ENCODE measurements at places on chromosomes 12 and 14. TPM values are rescaled to one million over a fixed set of nuclear protein-coding genes. Genes with fewer than 3 reads are reported as not detected.

The REP15 gene
- 4.4 TPM for total RNA-seq

The LRP1-AS gene
- total RNA-seq = not detected

GRCh38 chr14:100915560-100915959, 12.0 kb upstream of the RTL1 start:
- no peak for DNase-seq
- no peaks in the 10 kb centered on the region for H3K27me3 ChIP-seq
- H3K27ac ChIP-seq = no peak overlapping the region
- no peak overlapping the region for H3K4me3 ChIP-seq

The SLC35F4 gene
- not detected for total RNA-seq

The CLEC4C gene
- not detected for total RNA-seq

The NPFF gene
- not detected for total RNA-seq

DNA sequence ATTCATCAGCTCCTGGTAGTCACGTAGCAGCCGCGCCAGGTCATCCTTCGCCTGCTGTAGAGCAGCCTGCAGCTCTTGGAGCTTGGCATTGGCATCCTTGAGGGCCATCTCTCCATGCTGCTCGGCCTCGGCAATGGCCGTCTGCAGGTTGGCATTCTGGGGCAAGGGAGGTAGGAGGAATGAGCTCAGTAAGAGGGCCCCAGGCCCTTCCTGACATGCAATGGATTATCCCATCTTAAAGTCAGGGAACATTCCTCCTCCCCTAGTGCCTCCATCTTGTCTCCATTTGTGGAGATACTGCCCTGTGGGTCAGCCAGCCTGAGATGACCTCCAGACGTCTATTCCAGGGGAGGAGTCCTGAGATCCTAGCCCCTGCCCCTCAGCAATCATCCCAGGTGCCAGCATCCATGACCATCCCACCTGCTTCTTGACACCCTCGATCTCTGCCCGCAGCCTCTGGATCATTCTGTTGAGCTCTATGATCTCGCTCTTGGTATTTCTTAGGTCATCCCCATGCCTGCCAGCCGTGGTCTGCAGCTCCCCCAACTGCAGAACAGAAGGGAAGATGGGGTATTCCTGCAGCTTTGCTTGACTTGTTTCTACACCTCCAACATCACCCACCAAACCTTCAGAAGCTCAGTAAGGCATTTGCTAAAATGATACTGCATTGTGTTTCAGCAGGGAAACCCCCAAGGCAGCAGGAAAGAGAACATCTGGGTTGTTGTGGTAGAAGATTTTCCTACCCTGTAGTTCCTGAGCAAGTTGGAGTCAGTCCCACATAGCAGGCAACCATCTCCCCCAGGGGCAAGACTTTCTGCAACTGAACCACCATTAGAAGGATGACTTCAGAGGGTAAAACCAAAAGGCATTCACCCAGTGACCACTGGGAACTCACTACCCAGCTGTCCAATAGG, 4.4 kb downstream of the KRT3 start:
- H3K27ac ChIP-seq = no peak overlapping the region
- peaks cover 24% of the 10 kb centered on the region for H3K27me3 ChIP-seq
- no peaks in the 10 kb centered on the region for H3K36me3 ChIP-seq
- no peak for DNase-seq

The PLEKHG7 gene
- total RNA-seq = 0.91 TPM

The DUSP16 gene
- total RNA-seq = 44.2 TPM

The CLEC2A gene
- not detected for total RNA-seq

- H3K4me3 ChIP-seq = no peak overlapping the region
- no peaks in the 10 kb centered on the region for H3K27me3 ChIP-seq
- DNase-seq = no peak
- peaks cover 15% of the 10 kb centered on the region for H3K36me3 ChIP-seq
These were observed 38.0 kb downstream of the DICER1 start for GRCh38 chr14:95119336-95119735.

DNA sequence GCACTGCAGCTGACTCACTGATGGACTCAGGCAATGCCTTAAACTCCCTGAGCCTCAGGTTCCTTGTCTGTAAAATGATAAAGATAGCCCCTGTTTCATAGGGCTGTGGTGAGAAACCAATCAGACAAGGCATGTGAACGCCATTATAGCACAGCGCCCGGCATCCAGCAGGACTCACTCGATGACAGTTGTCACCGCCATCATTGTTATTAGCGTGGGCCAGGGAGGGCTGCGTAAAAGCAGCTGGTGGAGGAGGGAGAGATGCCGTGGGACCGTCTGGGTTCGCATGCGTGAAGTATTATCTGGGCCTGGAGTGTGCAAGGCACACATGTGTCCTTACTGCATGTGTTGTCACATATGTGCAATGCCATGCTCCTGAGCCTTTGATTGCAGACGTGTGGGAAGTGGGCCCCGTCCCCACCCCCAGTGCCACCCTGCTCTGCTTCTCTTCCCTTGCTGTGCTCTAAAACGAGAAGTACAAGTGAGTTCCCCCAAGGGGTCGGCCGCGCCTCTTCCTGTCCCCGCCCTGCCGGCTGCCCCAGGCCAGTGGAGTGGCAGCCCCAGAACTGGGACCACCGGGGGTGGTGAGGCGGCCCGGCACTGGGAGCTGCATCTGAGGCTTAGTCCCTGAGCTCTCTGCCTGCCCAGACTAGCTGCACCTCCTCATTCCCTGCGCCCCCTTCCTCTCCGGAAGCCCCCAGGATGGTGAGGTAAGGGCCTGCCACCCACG, at the start of gene PTPN6:
Gene PTPN6 (plus strand): TSS at position 546 of the 730 bp plus-strand sequence. CDS start 157 bp downstream, at position 703.
- DNase-seq = peak; percentile 92
- H3K27ac ChIP-seq = peak within 1 kb of the TSS; percentile 92
- peaks cover 9% of the 10 kb centered on the region for H3K36me3 ChIP-seq
- H3K4me3 ChIP-seq = peak within 1 kb of the TSS; percentile 43

The FGF23 gene
- total RNA-seq = not detected

GRCh38 chr12:71730936-71731335, 23.7 kb upstream of the RAB21 start:
- H3K27me3 ChIP-seq = no peaks in the 10 kb centered on the region
- DNase-seq = no peak
- H3K4me1 ChIP-seq = no peaks in the 10 kb centered on the region
- H3K27ac ChIP-seq = no peak overlapping the region
- H3K36me3 ChIP-seq = no peaks in the 10 kb centered on the region
- H3K4me3 ChIP-seq = no peak overlapping the region

- no peak overlapping the region for H3K27ac ChIP-seq
- no peaks in the 10 kb centered on the region for H3K27me3 ChIP-seq
These were observed 4.5 kb upstream of the HECTD4 start for GRCh38 chr12:112386726-112387125.

GRCh38 chr14:32897698-32898064, 41.0 kb upstream of the NPAS3 start:
- H3K27ac ChIP-seq = peak overlapping the region; percentile 52
- H3K4me1 ChIP-seq = no peaks in the 10 kb centered on the region
- peak overlapping the region; percentile 49 for H3K4me3 ChIP-seq
- no peak for DNase-seq
- H3K36me3 ChIP-seq = no peaks in the 10 kb centered on the region

- H3K27me3 ChIP-seq = no peaks in the 10 kb centered on the region
- H3K4me3 ChIP-seq = no peak overlapping the region
- H3K4me1 ChIP-seq = peaks cover 5% of the 10 kb centered on the region
- no peak for DNase-seq
- no peaks in the 10 kb centered on the region for H3K36me3 ChIP-seq
These were observed 214.9 kb downstream of the ADAMTS20 start for GRCh38 chr12:43336962-43337555.

GRCh38 chr12:72077111-72077820, 138.6 kb downstream of the TPH2 start:
- H3K36me3 ChIP-seq = no peaks in the 10 kb centered on the region
- no peak for DNase-seq
- H3K27me3 ChIP-seq = no peaks in the 10 kb centered on the region
- no peaks in the 10 kb centered on the region for H3K4me1 ChIP-seq

- H3K27ac ChIP-seq = no peak overlapping the region
- no peaks in the 10 kb centered on the region for H3K27me3 ChIP-seq
- no peak for DNase-seq
- no peak overlapping the region for H3K4me3 ChIP-seq
- H3K4me1 ChIP-seq = no peaks in the 10 kb centered on the region
- no peaks in the 10 kb centered on the region for H3K36me3 ChIP-seq
These were observed 33.5 kb downstream of the A2ML1 start for GRCh38 chr12:8855891-8856290.

The NANOG gene
- 0.37 TPM for total RNA-seq

DNA sequence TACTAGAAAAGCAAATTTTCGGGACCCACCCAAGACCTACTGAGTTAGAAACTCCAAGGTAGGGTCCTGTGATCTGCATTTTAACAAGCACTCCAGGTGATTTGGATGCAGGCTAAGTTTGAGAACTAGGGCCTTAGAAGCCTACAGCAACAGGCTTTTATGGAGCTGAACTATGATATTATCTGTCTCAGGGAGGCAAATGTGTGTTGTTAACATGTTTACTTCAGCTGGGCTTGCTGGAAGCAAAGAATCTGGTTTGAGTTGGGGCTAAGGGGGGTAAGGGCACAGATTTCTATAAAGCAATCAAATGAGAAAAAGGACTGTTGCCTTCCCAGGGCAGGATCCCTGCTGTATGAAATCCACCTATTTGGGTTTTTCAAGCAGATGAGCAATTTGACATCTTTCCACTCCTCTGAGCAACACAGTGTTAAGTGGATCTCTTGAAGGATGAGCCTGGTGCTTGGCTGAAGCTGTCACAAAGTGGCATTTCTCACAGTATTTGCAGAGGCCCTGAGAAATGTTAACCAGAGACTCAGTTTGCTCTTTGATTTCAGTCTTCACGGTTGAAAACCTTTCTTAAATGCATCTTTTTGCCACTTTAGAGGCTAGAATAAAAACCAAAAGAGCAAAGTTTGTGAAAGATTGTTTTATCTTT, 36.2 kb upstream of the SOCS2 start:
- H3K4me3 ChIP-seq = no peak overlapping the region
- no peaks in the 10 kb centered on the region for H3K27me3 ChIP-seq
- H3K27ac ChIP-seq = no peak overlapping the region
- H3K4me1 ChIP-seq = no peaks in the 10 kb centered on the region
- no peak for DNase-seq

The RIPK3 gene
- 37.4 TPM for total RNA-seq

DNA sequence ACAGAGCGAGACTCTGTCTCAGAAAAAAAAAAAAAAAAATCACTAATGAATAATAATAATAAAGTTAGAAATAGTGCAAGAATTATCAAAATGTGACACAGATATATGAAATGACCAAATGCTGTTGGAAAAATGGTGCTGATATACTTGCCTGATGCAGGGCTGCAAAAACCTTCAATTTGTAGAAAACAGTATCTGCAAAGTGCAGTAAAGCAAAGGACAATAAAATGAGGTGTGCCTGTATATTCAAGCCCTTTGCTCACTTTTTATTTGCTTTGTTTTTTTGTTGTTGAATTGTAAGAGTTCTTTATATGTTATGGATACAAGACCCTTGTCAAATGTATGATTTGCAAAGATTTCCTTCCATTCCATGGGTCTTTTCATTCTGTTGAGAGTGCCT, 9.0 kb upstream of the PAPOLA start:
- no peak overlapping the region for H3K4me3 ChIP-seq
- no peaks in the 10 kb centered on the region for H3K4me1 ChIP-seq
- H3K27ac ChIP-seq = no peak overlapping the region
- DNase-seq = no peak
- H3K36me3 ChIP-seq = no peaks in the 10 kb centered on the region

- no peak for DNase-seq
- H3K4me3 ChIP-seq = no peak overlapping the region
- H3K27ac ChIP-seq = no peak overlapping the region
- peaks cover 9% of the 10 kb centered on the region for H3K4me1 ChIP-seq
- no peaks in the 10 kb centered on the region for H3K27me3 ChIP-seq
These were observed 12.1 kb downstream of the SIRT4 start for GRCh38 chr12:120314220-120314619.

DNA sequence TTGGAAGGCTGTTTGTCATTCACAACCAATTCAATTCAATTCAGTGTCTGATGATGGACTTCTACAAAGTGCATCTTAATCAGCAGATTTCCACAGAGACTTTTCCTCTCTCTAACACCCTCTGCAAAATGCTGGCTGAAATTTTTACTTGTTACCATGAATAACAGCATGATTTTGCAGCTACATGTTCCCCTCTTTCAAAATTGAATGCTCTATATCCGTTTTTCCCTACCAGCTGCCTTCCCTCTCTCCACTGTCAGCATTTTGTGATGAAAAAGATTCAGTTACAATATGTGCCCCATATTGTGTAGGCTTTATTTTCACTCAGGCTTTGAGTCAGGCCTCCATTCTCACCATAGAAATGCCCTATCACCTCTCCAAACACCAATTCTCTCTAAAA, 334.6 kb downstream of the SYT1 start:
- H3K4me1 ChIP-seq = no peaks in the 10 kb centered on the region
- no peaks in the 10 kb centered on the region for H3K27me3 ChIP-seq
- no peak overlapping the region for H3K27ac ChIP-seq
- no peak for DNase-seq
- no peak overlapping the region for H3K4me3 ChIP-seq
- no peaks in the 10 kb centered on the region for H3K36me3 ChIP-seq

The SAMD15 gene
- 2.1 TPM for total RNA-seq

The PTPN6 gene
- total RNA-seq = 215 TPM

- H3K27me3 ChIP-seq = no peaks in the 10 kb centered on the region
- no peak overlapping the region for H3K27ac ChIP-seq
- no peaks in the 10 kb centered on the region for H3K36me3 ChIP-seq
These were observed 146.4 kb downstream of the ANO6 start for GRCh38 chr12:45362291-45362690.

DNA sequence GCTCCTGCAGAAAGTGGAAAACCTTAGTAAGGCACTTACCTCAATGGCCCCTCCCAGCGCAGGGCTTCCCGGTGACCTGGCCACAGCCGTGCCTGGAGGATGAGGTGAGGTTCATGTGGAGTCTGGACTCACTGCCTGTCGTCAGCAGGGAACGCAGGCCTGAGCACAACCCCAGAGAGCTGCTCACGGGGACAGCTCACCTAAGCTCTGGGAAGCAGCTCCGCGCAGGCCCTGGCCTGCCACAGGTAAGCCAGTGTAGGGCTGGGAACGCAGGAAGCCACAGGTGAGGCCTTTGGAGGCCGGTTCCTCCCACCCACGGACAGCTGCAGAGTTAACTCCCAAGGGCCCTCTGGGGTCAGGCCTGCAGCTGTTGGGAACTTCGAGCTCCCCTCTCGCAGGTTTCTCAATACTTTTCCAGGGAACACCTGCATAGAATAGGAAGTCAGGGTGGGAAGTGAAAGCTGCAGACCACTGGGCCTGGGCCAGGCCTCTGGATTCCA, 32.7 kb downstream of the ANAPC7 start:
- no peak overlapping the region for H3K4me3 ChIP-seq
- H3K27ac ChIP-seq = no peak overlapping the region
- H3K4me1 ChIP-seq = peaks cover 9% of the 10 kb centered on the region
- H3K36me3 ChIP-seq = peaks cover 34% of the 10 kb centered on the region

The CLEC1A gene
- total RNA-seq = 9.4 TPM

The AHNAK2 gene
- 48.0 TPM for total RNA-seq

- DNase-seq = no peak
- H3K4me1 ChIP-seq = no peaks in the 10 kb centered on the region
- no peaks in the 10 kb centered on the region for H3K27me3 ChIP-seq
- H3K27ac ChIP-seq = peak overlapping the region; percentile 58
- H3K4me3 ChIP-seq = no peak overlapping the region
These were observed 6.7 kb upstream of the SLC15A4 start for GRCh38 chr12:128830505-128830893.
